GF-D8 (cell line): ENCODE measurements at places on chromosomes 7 and 10.

GRCh38 chr7:101985057-101985902 lies 167.9 kb downstream of the CUX1 start:
- DNase-seq: no peak

DNA sequence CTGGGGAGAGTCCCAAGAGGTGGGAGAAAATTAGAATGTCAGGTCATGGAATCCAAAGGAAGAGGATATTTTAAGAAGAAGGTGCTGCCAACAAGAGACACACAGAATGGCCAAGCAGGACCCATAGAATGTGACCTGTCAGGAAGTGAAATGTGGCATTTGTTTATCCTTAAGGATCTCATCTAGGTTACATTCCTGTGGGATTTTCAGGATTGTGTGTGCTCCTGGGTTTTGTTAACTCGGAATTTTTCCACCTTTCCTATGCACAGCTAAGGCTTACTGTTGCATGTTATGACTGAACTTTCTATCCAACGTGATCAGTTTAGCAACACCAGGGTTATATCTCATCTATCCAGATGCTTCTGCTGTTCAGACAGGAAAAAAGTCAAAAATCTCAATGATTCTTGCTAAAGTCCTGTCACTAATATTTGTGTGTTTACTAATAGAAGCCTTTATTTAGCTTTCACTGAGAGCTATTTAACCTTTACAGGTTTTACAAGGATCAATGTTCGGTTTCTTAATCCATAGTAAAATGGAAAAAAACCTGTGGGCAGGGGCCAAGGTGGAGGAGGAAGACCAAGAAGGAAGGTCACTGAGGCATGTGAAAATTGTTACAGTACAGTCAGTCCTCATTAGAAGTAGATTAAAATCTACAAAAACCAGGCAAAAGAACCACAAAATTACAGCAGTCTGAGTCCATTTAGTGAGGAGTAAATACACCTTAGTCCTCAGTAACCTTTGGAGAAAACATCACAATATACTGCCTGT lies 437.8 kb upstream of the NPVF start:
- no peak for DNase-seq

DNA sequence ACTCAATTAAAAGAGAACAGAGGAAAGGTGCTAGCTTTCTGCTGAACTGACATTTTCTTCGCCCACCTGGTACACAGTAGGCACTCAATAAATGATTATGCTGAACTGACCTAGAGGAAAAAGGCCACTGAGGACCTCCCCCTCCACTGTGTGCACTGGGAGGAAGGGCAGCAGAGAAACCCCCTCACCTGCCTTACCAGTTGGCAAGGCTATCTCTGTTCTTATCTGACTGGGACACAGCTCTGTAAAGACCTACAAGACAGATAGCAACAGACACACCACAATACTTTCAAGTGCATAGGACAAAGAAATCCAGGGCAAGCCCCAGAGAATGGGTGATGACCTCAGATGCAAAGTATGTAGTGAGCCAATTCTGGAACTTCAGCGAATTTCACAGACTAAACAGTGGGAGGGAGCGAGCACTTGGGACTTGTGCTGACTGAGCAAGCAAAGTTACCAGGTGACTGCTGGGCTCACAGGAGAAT lies 30.4 kb downstream of the PDLIM1 start:
- DNase-seq: no peak

DNA sequence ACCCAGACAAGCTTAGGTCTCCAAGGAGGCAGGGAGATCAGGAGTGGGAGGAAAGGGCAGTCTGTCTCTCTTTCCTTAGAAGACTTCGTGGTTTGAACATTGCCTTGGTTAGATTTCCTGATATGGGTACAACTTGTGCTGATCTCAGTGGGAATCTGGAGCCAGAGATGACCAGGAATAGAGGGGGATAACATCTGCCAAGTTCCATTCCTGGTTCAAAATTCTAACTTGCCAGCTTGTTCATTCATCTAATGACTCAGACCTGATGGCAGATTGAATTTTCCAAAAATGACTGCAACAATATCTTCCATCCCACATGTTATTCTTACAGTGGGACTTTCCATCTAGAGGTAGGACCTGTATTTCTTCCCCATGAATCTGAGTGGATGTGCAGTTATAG lies 394.3 kb upstream of the PODXL start:
- no peak for DNase-seq

- DNase-seq: no peak
Measured at GRCh38 chr10:100413173-100413572, 49.6 kb upstream of the WNT8B start.

DNA sequence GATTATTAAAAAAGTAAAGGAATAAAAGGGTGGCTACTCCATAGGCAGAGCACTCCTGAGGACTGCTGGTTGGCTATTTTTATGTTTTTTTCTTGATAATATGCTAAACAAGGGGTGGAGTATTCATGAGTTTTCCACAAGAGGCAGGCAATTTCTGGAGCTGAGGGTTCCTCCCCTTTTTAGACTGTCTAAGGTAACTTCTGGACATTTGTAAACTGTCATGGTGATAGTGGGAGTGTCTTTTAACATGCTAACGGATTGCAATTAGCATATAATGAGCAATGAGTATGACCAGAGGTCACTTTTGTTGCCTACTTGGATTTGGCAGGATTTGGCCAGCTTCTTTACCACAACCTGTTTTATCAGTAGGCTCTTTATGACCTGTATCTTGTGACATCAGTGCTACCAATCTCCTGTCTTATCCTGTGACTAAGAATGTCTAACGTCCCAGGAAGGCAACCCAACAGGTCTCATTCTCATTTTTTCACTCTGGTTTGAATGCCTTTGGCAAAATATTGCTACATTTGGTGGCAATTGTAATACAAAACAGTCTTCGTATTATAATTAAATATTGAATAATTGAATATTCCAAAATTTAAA lies 587.8 kb upstream of the POM121L12 start:
- DNase-seq: no peak
